ENCODE measurements at places on chromosomes 2 and 18.

- no peak for DNase-seq
Observed at GRCh38 chr2:106833256-106833655, 52.7 kb downstream of the ST6GAL2 start.

GRCh38 chr2:67650291-67651133, 253.4 kb downstream of the ETAA1 start:
- no peak for DNase-seq

- DNase-seq: no peak
Observed at GRCh38 chr2:236993-237539, 26.8 kb downstream of the SH3YL1 start.

GRCh38 chr2:37827911-37828511, 97.1 kb upstream of the RMDN2 start:
- DNase-seq: no peak

- DNase-seq: no peak
Observed at GRCh38 chr2:241564596-241565410, 6.3 kb downstream of the BOK start.

- no peak for DNase-seq
Observed at GRCh38 chr2:205461169-205461568, 221.1 kb upstream of the NRP2 start.

GRCh38 chr2:120972286-120972685, 236.6 kb downstream of the GLI2 start:
- no peak for DNase-seq

DNA sequence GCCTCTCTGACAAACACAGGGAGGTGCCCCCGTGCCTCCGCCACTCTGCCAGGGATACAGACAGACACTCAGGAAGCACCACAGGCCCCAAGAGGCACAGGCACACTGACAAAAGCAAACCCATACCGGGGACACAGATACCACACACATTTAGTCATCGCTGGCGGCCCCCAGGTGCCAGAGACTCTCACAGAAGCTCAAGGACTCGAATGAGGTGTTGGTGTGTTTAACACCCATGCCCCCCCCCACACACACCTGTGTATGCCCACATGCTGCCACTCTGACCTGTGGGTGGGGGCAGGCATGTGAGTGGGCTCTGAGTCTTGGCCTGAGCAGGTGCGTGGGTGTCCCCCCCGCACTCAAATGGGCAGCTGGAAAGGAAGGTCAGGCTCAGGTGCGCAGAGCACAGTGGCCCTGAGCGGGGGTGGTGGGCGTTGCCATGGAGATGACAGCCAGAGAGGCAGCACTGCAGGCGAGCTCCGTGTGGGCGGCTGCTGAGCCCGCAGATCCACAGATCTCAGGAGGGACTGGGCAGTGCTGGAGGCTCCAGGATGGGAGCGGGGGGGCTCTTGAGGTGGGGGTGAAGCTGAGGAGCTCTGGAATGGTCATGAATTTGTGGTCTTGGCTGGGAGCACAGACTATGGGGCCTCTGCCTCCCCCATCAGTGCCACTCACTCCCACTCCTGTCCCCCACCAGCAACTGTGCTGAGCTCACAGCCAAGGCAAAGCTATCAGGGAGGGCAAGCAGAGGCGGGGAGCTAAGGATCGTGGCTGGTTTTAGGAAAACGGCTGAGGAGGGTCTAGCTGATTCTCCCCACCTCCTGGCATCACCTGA, 73.9 kb upstream of the TAF1B start:
- DNase-seq: peak; percentile 54

Data from NCI-H345 (cell line).